ENCODE measurements at places on chromosomes 7 and 10. TPM values are rescaled to one million over a fixed set of nuclear protein-coding genes. Genes with fewer than 3 reads are reported as not detected.

The TRUB1 gene
- 19.5 TPM for total RNA-seq

The XRCC2 gene
- total RNA-seq, result 22.8 TPM

The EPDR1 gene
- 5.3 TPM for total RNA-seq

The PDK4 gene
- total RNA-seq, result not detected

The PNLIPRP1 gene
- total RNA-seq, result not detected

The ASB10 gene
- not detected for total RNA-seq

The CALCR gene
- total RNA-seq, result 0.44 TPM

The OPN4 gene
- not detected for total RNA-seq

The DGKB gene
- total RNA-seq, result 0.26 TPM

The SUFU gene
- 9.5 TPM for total RNA-seq

The UCN3 gene
- not detected for total RNA-seq

The CELF2 gene
- total RNA-seq, result 28.7 TPM

The PDE6C gene
- total RNA-seq, result not detected

The RET gene
- total RNA-seq, result 11.2 TPM

The CHST3 gene
- 6.0 TPM for total RNA-seq

The UPK3B gene
- 2.1 TPM for total RNA-seq

The TAC1 gene
- total RNA-seq, result 0.77 TPM

The MYL10 gene
- 0.50 TPM for total RNA-seq

The CALML5 gene
- not detected for total RNA-seq

The PSD gene
- total RNA-seq, result 3.4 TPM

The FZD1 gene
- total RNA-seq, result 0.61 TPM

The MCM10 gene
- total RNA-seq, result 67.4 TPM

The OR2A12 gene
- total RNA-seq, result not detected

The USP54 gene
- total RNA-seq, result 35.7 TPM

The TYSND1 gene
- total RNA-seq, result 13.4 TPM

The ZNF775 gene
- total RNA-seq, result 9.7 TPM

The TBXAS1 gene
- 1.4 TPM for total RNA-seq

The UCMA gene
- total RNA-seq, result not detected

The HMX2 gene
- 0.35 TPM for total RNA-seq

The TPST1 gene
- total RNA-seq, result 12.5 TPM

The EZH2 gene
- 41.3 TPM for total RNA-seq

The CYP26A1 gene
- 70.4 TPM for total RNA-seq

The CFAP46 gene
- total RNA-seq, result 3.1 TPM

The HOXA4 gene
- total RNA-seq, result not detected

The CYP3A7 gene
- total RNA-seq, result not detected

The ALOX5 gene
- total RNA-seq, result 3.7 TPM

The TRIL gene
- 3.1 TPM for total RNA-seq

The C10orf88 gene
- 11.7 TPM for total RNA-seq

The COBL gene
- 52.3 TPM for total RNA-seq

The PRSS37 gene
- not detected for total RNA-seq

The SFXN2 gene
- 32.7 TPM for total RNA-seq

The EPO gene
- total RNA-seq, result 0.44 TPM

The ADGRA1 gene
- 0.13 TPM for total RNA-seq

The RSPH10B2 gene
- 0.39 TPM for total RNA-seq

The HTR5A gene
- not detected for total RNA-seq

The UFSP1 gene
- 4.3 TPM for total RNA-seq

The DGKI gene
- 0.77 TPM for total RNA-seq

The CPEB3 gene
- total RNA-seq, result 1.1 TPM

The IGFBP1 gene
- total RNA-seq, result not detected

The AKR1C8 gene
- total RNA-seq, result not detected

The RALA gene
- 54.9 TPM for total RNA-seq

The LDB3 gene
- 0.18 TPM for total RNA-seq

The CLCN1 gene
- 0.13 TPM for total RNA-seq

The FBXL13 gene
- 4.4 TPM for total RNA-seq

The EEPD1 gene
- 5.0 TPM for total RNA-seq

The KCNMA1 gene
- 2.0 TPM for total RNA-seq

The PNLIPRP3 gene
- not detected for total RNA-seq

The SPDYE3 gene
- total RNA-seq, result not detected

The GIMAP7 gene
- not detected for total RNA-seq
